Stimulated activated CD4-positive, alpha-beta T cell treated with anti-CD3 and anti-CD28 coated beads, Interleukin-4, amount 100 ng/mL, for 48 hours (primary cell): ENCODE measurements at places on chromosomes 3 and 15.

- no peak for DNase-seq
Measured at GRCh38 chr3:171640520-171641412, 169.5 kb downstream of the PLD1 start.

DNA sequence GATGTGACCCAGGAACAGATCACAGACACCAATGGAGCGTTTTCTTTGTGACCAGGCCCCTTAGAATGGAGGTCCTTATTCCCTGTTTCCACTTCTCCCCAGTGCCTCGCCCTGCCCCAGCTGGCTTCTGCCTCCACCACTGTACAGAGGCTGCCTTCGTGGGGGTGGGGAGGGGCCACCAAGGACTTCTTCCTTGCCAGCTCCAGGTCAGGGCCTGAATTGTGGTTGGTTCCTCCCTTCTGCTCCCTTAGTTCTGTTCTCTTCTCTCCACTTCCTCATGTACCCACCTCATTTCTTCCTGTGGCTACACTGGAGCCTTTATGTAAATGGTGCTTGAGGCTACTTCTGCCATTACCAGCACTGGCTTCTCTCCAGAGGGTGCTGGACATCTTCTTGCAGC lies 16.4 kb downstream of the TGM4 start:
- no peak for DNase-seq

DNA sequence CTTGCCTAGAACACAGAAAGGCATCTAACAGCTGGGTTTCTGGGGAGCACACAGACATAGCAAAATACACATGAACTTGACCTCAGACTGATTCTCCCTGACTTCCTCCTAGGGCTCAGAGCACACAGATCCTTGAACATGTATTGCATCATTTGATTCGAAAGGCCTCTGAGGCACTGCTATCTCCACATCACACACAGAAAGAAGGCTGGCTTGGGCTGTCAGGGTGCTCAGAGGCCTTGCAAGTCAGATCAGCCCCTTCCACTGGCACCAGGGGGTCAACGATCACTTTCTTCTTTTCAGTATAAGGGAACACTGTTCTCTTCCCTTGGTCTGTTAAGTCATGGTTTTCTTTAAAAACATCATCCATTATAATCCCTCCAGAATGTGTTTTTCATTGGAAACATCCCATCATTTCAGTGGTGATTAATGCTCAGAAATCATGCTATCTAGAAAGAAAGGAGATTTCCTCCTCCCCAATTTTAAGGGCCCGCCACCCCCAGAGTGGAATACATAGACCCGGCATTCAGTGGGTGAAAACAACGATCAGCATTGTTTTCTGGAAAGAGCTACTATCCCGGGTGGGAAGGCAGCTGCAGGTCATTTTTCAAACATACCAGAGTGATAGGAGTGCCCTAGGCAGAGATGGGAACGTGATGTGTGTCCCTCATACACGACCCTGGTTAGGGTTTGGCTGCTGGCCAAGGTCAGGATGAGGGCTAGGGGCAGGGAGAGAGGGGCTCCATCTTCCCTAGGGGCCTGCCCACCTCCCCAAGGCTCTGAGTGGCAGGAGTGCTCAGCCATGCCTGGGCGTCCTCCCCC lies 253.3 kb upstream of the LYSMD4 start:
- no peak for DNase-seq

- no peak for DNase-seq
Measured at GRCh38 chr3:168161696-168162095, 66.0 kb upstream of the GOLIM4 start.

DNA sequence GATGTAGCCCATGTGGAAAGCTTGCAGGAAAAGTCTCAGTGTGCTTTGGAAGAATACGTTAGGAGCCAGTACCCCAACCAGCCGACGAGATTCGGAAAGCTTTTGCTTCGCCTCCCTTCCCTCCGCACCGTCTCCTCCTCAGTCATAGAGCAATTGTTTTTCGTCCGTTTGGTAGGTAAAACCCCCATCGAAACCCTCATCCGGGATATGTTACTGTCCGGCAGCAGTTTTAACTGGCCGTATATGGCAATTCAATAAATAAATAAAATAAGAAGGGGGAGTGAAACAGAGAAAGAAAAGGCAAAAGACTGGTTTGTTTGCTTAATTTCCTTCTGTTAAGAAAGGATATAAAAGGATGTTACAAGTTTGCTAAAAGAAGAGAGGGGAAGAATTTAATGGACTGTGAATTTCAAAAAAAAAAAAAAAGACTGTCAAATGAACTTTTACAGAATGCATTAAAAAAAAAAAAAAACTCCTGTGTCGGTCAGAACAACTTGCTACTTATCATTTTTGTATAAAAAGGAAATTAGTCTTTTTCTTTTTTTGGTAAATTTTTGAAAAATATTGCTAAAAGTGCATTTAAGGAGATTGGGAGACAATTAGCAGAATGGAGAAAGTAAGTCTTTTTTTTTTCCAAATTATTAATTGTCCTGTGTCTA lies 7.0 kb downstream of the NR2F2 start:
- no peak for DNase-seq
